ENCODE measurements at places on chromosomes 6 and 20.

DNA sequence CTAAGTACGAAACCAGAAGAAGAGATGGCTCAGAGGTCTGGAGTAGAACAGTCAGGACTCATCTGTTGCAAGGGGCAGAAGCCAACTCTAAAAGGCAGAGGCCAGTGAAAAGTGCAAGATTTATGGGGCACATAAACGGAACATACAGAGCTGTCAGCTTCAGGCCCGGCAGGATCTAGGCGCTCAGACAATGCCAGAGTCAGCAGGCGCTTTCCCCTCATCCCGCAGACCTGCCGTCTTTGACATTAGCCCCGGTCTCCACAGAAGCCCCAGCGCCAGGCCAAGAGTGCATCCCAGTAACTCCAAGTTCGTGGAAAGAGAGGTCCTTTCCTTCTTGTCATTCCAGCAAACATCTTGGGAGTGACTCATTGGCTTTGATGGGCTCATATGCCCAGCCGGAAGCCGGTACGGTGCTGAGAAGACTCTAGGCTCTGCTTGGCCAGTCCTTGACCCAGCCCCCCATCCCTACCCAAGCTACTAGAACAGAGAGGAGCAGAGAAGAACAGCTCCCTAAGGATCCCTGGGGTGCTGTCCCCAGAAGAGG, 260.9 kb downstream of the TAF4 start:
- DNase-seq = no peak

GRCh38 chr6:82057846-82058554, 189.5 kb downstream of the IBTK start:
- peak; percentile 89 for DNase-seq

DNA sequence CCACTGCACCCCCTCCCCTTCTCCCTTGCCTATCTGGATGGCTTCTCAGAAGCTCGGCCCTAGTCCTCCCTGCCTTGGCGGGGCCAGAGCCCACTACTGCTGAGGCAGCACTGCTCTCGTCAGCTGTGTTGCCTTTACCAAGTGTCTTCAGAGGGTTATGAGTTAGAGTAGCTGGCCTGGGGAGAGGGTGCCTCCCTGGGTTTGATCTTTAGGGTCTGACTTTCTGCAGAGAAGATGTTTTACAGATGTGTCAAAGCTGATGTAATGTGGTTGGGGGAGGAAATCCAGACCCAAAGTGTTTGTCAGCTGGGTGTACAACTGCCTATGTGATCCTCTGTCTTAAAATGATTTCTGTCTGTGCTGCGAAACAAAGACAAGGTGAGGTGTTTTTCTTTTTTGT, 30.4 kb upstream of the PI16 start:
- DNase-seq = no peak

DNA sequence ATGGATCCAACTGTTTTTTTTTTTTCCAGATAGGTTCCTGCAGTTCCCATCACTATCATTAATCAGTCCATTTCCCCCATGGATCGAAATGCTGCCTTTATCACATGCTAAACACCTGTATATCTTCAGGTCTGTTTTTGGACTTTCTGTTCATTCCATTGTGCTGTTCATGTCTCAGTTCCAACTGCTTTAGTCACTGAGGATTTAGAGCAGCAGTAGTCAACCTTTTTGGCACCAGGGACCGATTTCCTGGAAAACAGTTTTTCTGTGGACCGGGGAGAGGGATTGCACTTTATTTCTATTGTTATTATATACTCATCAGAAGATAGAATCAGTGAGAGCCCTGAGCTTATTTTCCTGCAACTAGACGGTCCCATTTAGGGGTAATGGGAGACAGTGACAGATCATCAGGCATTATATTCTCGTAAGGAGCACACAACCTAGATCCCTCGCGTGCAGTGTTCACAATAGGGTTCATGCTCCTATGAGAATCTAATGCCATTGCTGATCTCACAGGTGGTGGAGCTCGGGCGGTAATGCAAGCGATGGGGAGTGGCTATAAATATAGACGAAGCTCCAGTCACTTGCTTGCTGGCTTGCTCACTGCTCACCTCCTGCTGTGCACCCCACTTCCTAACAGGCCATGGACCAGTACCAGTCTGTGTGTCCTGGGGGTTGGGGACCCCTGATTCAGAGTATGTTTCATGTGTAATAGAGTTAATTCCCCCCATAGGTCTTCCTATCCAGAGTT, 46.0 kb downstream of the CAP2 start:
- no peak for DNase-seq

GRCh38 chr20:32924781-32925180, 66.1 kb downstream of the EFCAB8 start:
- DNase-seq = no peak

DNA sequence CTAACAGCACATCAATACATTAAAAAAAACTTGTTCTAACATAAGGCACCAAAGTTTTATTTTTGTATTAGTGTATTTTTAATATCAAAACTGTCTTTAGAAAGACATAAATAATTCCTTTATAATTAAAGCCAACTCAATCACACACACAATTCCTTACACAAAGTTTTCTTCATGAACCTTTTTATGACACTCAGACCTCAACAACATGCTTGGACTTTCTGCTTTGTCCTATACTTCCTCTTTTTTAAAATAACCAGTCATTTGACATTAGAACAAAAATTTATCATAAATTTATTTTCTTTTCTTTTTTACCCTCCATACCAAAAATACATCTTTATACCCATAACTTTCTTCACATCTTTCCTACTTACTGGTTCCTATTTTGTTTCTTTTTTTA, 292.0 kb upstream of the ARID1B start:
- no peak for DNase-seq

DNA sequence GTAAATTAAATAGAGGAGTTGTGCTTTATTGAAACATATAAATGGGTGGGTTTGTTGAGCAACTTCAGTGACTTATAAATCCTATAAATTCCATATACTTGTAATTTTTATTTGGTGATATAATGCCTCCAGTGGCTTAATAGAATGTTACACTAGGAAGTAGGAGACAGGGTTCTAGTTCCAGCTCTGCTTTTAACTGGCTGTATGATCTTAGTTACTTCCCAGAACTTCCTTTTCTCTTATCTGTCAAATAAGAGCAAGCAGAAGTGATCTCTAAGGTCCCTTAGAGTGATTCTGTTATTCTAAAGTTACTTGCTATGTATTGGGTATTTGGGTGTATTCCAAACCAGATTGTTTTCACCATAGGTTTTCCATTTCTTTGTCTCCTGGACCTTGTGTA, 10.2 kb downstream of the ZSCAN23 start:
- DNase-seq = no peak

DNA sequence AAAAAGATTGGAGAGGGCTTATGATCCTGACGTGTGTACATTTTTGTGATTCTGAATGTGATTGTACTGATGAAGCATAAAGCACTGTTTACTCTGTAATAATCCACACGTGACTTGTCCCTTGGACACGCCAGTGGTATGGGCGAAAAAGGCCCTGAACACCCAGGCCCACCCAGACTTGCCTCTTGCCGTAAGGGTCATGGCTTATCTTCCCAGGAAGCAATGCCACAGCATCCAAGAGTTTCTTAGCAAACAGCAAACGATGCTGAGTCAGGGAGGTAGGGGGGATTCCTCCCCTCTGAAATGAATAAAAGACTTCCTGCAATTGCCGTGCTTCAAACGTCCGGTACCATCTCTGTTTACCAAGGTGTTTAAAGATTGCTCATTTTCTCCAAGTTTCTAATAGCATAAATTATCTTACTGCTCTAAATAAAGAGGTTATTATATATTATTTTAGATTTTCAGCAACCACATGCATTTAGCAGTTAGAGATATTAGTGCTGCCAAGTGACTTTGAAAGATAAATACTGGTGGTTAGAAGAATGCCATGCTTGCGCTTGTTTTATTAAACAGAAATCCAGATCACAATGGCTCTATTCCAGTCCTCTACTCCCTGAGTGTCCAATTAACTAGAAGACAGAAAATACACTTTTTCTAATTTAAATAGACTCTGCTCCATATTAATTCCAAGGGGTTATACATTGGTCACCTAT, 212.8 kb upstream of the CST7 start:
- no peak for DNase-seq

DNA sequence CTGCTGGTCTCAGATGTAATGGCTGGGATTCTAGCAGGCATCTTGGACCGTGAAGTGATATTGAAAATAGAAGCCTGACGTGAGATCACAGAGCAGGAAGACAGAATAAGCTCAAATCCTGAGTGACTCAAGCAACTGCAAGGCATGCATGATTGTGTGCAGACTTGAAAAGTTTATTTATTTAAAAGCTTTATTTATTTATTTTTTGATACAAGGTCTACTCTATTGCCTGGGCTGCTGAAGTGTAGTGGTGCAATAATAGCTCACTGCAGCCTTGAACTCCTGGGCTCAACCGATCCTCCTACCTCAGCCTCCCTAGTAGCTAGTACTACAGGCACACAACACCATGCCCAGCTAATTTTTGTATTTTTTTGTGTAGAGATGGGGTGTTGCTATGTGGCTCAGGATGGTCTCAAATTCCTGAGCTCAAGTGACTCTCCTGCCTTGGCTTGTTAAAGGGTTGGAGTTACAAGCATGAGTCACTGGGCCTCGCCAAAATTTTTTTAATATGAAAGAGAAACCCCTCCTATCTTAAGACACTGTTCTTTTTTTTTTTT, 40.1 kb upstream of the RNF144B start:
- no peak for DNase-seq

DNA sequence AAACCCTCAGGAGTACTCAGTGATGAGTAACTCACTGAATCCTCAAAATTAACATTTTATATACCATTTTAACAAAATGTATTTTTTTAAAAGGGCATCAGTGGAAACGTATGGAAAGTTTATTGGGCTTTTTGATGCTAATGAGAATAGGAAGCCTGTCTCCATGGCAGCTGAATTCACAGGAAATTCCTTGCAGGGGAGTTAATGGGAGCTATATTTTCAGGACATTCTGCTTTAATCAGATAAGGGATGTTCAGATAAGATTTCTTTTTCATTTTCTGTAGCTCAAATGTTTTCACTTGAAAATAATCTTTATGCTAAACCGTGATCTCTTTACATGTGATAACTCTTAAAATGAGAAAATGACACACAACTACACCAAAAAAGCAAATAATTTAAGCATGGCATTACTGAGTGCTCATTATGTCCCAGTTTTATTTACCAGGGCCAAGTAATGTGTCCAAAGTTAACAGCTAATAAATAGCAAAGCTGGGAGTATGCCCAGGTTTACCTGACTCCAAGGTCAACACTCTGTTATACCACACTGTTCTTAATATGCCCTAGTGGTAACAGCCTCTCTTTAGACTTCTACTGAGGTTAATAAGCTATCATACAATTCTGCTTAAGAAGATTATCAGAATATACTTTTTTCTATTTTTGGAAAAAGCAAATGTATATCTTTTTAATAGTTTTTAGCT, 348.1 kb downstream of the GRIK2 start:
- DNase-seq = no peak

DNA sequence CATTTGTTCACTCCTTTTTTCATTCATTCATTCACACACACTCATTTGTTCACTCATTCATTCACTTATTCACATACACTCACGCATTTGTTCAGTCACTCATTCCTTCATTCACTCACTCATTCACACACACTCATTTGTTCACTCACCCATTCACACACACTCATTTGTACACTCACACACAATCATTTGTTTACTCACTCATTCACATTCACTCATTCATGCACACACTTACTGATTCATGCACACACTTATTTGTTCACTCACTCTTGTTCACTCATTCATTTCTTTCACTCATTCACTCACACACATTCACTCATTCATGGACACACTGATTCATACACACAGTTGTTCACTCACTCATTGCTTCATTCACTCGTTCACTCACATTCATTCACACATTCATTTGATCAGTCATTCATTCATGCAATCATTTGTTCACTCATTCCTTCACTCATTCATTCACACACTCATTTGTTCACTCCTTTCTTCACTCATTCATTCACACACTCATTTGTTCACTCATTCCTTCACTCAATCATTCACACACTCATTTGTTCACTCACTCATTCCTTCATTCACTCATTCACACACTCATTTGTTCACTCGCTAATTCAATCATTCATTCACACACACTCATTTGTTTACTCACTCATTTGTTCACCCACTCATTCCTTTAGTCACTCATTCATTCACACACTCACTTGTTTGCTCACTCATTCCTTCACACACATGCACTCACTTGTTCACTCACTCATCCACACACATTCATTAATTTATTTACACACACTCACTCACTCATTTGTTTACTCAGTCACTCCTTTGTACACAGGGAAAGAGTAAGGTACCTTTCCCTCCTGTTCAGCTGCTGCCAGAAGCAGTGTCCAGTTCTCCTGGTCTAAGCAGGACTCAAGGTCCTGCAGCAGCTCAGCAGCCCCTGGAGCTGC, 50.7 kb upstream of the BHLHE23 start:
- DNase-seq = no peak

Measured in HFF-Myc (cell line).